ENCODE measurements at places on chromosomes 3 and 15.

- no peak for DNase-seq
Observed at GRCh38 chr3:164879201-164879600, 199.1 kb downstream of the SI start.

- DNase-seq, result no peak
Observed at GRCh38 chr3:46049093-46049492, 21.8 kb upstream of the XCR1 start.

DNA sequence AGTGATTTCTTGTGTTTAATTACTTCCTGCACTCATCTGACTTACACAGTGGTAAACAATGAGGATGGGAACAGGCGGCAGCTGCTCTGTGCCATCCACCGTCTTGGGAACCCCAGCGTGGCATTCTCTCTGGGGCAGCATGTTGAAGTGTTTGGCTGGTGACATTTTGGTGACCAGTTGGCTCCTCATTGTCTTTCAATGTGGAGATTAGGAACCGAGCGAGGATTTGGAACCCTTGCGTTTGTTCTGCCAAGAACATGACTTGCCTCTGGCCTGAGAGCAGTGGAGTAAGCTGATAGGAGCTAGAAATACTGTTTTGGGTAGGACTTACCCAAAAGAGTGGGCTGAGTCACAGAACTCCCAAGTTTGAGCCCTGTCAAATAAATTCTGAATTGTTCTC, 88.8 kb downstream of the IGF1R start:
- DNase-seq, result no peak

- DNase-seq, result no peak
Observed at GRCh38 chr3:101876142-101876541, 26.8 kb downstream of the NFKBIZ start.

GRCh38 chr3:156583469-156583868, 28.6 kb upstream of the SSR3 start:
- no peak for DNase-seq

GRCh38 chr15:76185716-76186115, 125.6 kb downstream of the ETFA start:
- peak; percentile 38 for DNase-seq

GRCh38 chr3:73405853-73406252, 218.9 kb downstream of the PDZRN3 start:
- DNase-seq, result no peak

- no peak for DNase-seq
Observed at GRCh38 chr3:58333206-58334012, 717 bp downstream of the PXK start.

GRCh38 chr3:13138833-13139145, 65.6 kb upstream of the IQSEC1 start:
- DNase-seq, result no peak

- no peak for DNase-seq
Observed at GRCh38 chr3:169475576-169475975, 187.9 kb downstream of the MECOM start.

- no peak for DNase-seq
Observed at GRCh38 chr3:197238842-197239241, 59.6 kb downstream of the DLG1 start.

DNA sequence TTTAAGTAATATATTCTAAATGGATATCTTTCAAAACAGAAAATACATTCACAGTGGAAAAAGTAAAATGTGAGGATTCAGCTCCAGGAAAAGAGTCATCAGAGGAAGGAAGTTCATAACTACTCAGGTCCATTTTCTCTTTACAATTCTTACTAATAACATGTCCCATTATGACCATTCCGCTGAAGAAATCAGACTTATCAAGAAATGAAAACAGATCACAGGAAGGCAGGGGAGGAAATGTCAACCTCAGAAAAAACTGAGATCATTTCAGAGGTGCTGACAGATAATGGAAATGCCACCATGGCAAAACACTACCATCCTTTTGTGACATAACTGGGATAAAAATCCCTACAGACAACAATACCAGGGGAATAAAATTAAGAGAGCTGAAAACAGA, 139.5 kb downstream of the MAGI1 start:
- DNase-seq, result no peak

GRCh38 chr3:185335799-185336198, 27.1 kb upstream of the MAP3K13 start:
- peak; percentile 91 for DNase-seq

GRCh38 chr15:77939851-77940250, 137.7 kb downstream of the TBC1D2B start:
- no peak for DNase-seq

DNA sequence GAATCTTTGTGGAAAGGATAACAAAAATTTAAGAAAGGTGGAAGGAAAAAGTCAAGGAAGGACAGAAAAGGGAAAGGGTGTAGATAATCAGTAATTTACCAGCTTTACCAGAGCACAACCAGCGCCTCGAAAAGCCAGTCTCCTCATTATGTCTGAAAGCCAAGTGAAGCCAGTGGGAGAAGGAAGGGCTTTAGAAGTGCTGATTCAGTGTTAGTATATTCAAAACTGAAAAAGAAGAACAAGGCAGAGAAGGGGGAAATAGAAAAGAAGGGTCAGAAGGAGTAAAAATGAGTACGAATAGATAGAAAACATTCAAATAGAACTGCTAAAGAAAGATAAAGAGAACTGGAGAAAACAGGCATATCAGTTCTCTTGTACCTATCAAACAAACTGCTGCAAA, 4.1 kb downstream of the PBRM1 start:
- no peak for DNase-seq

- no peak for DNase-seq
Observed at GRCh38 chr15:45776772-45777171, 141.9 kb downstream of the SQOR start.

- no peak for DNase-seq
Observed at GRCh38 chr15:49024840-49025239, 21.4 kb downstream of the SECISBP2L start.

DNA sequence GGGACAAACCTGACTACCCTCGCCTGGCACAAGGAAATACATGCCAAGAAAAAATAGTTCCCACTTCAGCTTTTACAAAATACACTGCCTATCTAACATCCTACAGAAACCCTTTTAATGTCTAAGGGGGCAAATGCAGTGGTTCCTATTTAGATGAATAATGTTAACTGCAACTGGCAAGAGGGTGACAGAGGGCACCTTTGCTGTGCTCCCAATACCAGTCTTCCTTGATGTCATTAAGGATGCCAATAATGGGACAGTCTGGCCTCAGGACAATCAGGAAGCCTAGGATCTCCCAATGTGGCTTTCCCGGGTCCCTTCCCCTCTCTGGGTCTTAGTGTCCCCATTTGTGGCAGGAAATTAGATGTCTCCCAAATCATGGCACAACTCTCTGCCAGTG, 13.9 kb downstream of the CSRNP1 start:
- no peak for DNase-seq

DNA sequence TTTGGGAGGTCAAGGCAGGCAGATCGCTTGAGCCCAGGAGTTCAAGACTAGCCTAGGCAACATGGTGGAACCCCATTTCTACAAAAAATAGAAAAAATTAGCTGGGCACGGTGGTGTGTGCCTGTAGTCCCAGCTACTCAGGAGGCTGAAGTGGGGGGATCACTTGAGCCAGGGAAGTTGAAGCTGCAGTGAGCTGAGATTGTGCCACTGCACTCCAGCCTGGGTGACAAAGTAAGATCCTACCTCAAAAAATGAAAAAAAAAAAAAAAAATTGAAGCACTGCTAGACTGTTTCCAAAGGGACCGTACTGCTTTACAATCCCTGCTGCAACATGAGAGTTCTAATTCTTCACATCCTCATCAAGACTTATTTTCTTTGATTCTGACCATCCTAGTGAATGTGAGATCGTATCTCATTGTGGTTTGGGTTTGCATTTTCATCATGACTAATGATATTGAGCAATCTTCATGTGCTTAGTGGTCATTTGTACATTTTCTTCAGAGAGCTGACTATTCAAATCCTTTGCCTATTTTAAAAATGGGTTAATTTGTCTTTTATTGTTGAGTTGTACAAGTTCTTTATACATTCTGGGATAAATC, 10.8 kb downstream of the CMTM8 start:
- DNase-seq, result peak; percentile 43

- DNase-seq, result no peak
Observed at GRCh38 chr15:63539521-63539920, 35.1 kb downstream of the USP3 start.

DNA sequence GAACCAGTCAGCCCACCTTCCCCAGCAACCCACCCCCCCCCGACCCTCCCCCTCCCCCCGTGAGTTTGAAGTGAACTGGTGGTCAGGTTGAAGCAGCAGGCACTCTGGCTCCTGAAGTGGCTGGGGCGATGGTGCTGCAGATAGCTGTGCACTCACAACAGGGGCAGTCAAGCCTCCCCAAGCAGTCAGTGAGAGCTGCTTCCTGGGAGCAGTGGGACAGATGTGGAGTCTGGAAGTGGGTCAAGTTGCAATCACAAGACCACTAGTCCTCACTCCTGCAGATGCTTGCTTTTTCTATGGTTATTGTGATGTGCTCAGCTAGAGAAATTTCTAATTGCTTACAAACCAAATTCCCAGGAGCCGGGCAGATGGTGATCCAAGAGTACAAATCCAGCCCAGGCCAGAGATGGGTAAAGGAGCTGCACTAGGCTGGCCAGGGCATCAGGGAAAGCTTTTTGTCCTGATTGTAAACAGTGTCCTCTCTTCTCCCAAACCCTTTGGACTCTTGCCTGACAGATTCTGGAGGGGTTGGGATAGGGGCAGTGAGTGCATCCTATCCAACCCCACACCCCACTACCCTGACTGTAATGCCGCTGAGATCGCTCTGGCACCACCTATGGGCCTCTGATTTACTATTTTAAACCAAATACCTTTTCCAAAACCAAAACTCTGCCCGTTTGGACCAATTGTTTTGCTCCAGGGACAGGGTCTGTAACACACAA, 9.8 kb upstream of the CLPX start:
- no peak for DNase-seq

- DNase-seq, result no peak
Observed at GRCh38 chr3:165903885-165904630, 66.8 kb upstream of the BCHE start.

GRCh38 chr3:181230258-181230657, 240.7 kb upstream of the DNAJC19 start:
- no peak for DNase-seq
